ENCODE measurements at places on chromosomes 2 and 18.

- no peak for DNase-seq
- H3K27me3 ChIP-seq = no peaks in the 10 kb centered on the region
These were observed 232.1 kb downstream of the PRKCE start for GRCh38 chr2:45883603-45884000.

GRCh38 chr18:23378302-23378686, 74.8 kb upstream of the RIOK3 start:
- H3K4me3 ChIP-seq = no peak overlapping the region
- DNase-seq = no peak
- no peaks in the 10 kb centered on the region for H3K4me1 ChIP-seq
- no peak overlapping the region for H3K27ac ChIP-seq

- H3K4me3 ChIP-seq = no peak overlapping the region
- H3K36me3 ChIP-seq = no peaks in the 10 kb centered on the region
- H3K27me3 ChIP-seq = no peaks in the 10 kb centered on the region
These were observed 239.1 kb downstream of the CPS1 start for GRCh38 chr2:210795506-210795905.

- DNase-seq = no peak
- no peaks in the 10 kb centered on the region for H3K4me1 ChIP-seq
- H3K27me3 ChIP-seq = peaks cover 7% of the 10 kb centered on the region
These were observed 49.2 kb downstream of the CRIM1 start for GRCh38 chr2:36404754-36405153.

- H3K27ac ChIP-seq = peak overlapping the region; percentile 58
- H3K4me3 ChIP-seq = no peak overlapping the region
- DNase-seq = no peak
- H3K4me1 ChIP-seq = peaks cover 39% of the 10 kb centered on the region
These were observed 7.7 kb downstream of the SERPINB2 start for GRCh38 chr18:63895190-63895589.

- no peaks in the 10 kb centered on the region for H3K27me3 ChIP-seq
- H3K27ac ChIP-seq = no peak overlapping the region
These were observed 55.4 kb downstream of the CWC22 start for GRCh38 chr2:179951680-179952079.

- no peaks in the 10 kb centered on the region for H3K4me1 ChIP-seq
- H3K4me3 ChIP-seq = no peak overlapping the region
- no peak for DNase-seq
- no peak overlapping the region for H3K27ac ChIP-seq
These were observed 82.3 kb downstream of the ANTXR1 start for GRCh38 chr2:69095305-69095704.

DNA sequence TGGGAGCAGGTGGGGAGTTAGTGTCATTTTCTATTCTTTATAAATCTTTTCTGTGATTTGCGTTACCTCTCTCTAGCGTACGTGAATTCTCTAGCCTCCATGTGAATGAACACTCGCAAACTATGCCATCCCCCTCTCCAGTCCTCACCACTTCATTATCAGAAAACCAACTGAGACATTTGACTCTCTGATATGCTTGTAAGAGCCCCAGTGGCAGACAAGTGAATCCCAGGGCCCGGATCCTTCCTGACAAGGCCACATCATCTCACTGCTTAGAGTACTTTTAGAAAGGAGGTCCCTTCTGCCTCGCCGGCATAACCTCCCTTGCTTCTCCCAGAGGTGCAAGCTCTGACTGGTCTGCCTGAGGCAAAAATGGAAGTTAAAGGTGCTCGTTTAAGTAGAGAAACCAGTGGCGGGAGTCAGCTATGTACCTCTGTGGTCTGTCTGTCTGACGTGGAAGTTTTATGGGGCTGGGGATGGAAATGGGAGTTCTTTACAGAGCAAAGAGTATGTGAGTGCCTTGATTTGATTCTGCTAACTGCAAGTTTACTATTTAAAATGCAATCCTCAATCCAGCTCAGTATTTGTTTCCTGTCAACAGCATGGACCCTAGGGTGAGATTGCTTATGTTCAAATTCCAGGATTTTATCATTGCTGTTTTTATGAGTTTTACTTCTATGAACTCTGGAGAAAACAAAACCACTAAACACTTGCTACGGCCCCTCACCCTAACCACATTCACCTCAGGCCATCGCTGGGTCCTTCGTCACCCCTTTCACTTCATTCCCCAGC, 114.9 kb upstream of the MSTN start:
- H3K36me3 ChIP-seq = no peaks in the 10 kb centered on the region
- no peak for DNase-seq
- H3K27ac ChIP-seq = no peak overlapping the region
- no peaks in the 10 kb centered on the region for H3K4me1 ChIP-seq
- no peak overlapping the region for H3K4me3 ChIP-seq

DNA sequence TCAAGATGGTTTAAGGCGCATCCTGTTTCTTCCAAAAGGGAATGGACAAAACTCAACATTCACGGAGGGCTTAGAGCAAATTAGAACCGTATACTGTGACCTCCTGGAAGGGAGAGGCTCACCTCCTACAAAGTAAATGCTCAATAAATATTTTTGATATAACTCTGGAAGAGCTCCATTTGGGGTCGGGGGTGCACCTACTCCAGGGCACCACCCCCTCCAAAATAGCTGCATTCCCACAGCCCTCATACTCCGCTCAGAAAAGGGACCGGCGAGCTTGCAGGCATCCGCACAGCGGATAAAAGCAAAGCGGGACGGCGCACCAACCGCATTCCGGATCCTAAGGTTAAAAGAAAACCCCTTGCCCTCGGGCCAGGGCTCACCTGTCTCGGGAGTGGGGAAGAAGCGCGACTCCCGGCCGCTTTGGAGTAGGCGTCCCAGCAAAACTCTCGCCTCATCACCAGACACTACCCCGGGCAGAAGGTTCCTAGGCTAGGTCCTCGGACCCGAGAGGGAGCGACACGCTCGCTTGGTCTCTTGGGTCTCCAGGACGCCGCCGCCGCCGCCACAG, 378 bp downstream of the WDPCP start:
- H3K36me3 ChIP-seq = peaks cover 12% of the 10 kb centered on the region
- no peaks in the 10 kb centered on the region for H3K27me3 ChIP-seq
- peaks cover 47% of the 10 kb centered on the region for H3K4me1 ChIP-seq
- H3K4me3 ChIP-seq = peak overlapping the region; percentile 81
- DNase-seq = no peak

GRCh38 chr2:85994421-85994777, 105.6 kb upstream of the ST3GAL5 start:
- H3K4me3 ChIP-seq = no peak overlapping the region
- H3K4me1 ChIP-seq = peaks cover 8% of the 10 kb centered on the region
- H3K27me3 ChIP-seq = no peaks in the 10 kb centered on the region
- H3K36me3 ChIP-seq = no peaks in the 10 kb centered on the region

- no peak within 1 kb of the TSS for H3K27ac ChIP-seq
- no peaks in the 10 kb centered on the region for H3K27me3 ChIP-seq
- no peaks in the 10 kb centered on the region for H3K4me1 ChIP-seq
These were observed at the start of gene SRD5A2 for GRCh38 chr2:31580321-31581117. TSS of gene SRD5A2 (minus strand) at chr2:31580938. CDS start at chr2:31580900, 38 bp downstream.

DNA sequence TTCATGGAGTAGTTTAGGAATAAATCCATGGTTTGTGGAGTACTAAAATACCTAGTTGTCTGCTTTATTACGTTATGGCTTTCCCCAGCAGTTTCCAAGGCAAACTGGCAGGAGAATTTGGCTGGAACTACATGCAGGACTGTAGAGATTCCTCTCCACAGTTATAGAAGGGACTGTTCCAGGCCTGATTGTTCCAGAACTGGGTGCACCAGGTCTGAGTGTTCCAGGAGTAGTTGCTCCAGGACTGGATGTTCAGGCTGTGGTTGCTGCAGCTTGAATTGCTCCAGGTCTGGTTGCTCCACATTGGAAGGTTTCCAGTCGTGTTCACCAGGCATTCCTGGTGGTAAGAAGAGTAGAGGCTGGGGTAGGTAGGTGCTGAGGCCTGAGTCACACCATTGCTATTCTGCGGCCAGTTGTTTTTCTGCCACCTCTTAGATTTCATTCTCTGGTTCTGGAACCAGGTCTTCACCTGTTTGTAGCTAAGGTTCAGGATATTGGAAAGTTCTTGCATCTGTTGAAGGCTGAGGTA, 28.1 kb downstream of the SGPP2 start:
- no peaks in the 10 kb centered on the region for H3K4me1 ChIP-seq
- peaks cover 10% of the 10 kb centered on the region for H3K27me3 ChIP-seq
- H3K4me3 ChIP-seq = no peak overlapping the region
- no peak for DNase-seq
- H3K36me3 ChIP-seq = no peaks in the 10 kb centered on the region

DNA sequence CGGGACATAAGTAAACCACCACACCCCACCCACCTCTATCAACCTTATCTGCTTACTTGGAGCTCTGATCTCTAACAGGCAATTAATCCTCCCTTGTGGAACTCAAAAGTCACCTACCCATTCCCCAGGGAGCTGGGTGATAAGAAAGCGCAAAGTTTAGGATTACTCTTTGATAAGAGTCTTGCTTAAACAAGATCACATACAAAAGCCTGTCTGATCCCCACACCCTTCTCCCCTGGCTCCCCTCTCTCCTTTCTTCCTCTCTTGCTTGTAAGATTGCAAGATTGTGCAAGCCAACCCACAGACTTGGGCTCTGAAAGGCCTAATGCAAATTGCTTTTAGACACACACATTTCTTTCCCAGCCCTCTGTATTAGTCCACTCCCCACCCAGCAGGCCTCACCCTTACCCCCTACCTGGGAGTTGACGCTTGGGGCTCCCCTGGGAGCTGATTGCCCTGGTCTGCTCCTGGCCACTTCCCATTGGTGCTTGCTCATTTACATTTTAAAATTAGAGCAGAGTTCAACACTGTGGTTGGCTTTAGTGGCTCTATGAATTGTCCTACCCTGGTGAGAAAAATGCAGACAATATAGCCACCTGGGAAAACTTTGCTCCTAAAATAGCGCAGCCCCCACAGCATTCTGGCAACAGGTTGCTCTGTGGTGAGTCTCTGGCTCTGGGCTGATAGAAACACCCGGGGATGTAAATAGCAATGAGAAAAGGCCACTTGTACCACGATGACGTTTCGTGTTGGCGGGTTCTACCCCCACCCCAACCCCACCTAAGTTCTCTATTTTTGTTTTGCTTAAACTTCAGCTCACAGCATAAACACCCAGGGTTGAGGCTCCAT, 92.8 kb upstream of the MSH2 start:
- peaks cover 2% of the 10 kb centered on the region for H3K27me3 ChIP-seq
- no peaks in the 10 kb centered on the region for H3K4me1 ChIP-seq
- H3K36me3 ChIP-seq = no peaks in the 10 kb centered on the region
- H3K27ac ChIP-seq = no peak overlapping the region
- no peak overlapping the region for H3K4me3 ChIP-seq
- DNase-seq = no peak

- DNase-seq = no peak
- H3K27me3 ChIP-seq = no peaks in the 10 kb centered on the region
- H3K27ac ChIP-seq = no peak overlapping the region
- no peaks in the 10 kb centered on the region for H3K4me1 ChIP-seq
These were observed 304.9 kb downstream of the DSEL start for GRCh38 chr18:67211646-67212045.

DNA sequence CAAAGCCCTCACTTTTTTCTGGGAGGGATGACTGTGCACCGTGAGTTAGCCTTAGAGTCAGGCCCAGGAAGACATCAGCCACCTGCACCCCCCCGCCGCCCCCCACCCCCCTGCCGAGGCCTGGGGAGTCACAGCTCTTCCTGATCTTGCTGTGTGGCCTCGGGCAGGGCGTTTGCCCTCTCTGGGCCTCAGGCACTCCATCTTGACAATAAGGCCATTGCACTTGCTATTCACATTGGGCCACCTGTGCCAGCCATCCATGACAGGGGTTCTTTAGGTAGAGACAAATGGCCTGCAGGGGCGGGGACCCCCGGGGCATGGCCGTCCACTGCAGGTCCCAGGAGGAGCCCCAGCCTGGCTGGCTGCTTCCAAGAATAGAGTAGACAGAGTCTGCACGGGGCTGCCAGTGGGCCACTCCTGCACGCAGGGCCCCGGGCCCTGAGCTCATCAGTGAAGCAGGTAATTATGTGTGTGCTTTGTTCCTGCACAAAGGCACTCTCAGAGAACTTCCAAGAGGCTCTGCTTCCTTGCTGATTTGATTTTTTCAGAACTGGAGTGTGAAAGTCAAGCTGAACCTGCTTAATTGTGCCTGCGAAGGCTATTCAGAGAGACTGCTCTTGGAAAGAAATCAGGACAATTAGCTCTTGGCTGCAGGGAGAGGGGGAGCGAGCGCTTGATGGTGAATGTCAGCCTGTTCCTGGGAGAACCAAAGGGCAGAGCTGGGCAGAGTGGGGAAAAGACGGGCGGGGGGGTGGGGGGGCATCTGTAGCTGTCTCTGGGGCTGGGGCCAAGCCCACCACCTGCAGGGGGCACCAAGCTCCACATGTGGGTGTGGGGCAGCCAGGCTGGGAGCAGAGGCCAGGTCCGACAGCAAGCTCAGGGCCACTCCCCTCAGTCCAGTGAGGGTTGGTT, 40.3 kb downstream of the RRM2 start:
- DNase-seq = no peak
- H3K36me3 ChIP-seq = peaks cover 98% of the 10 kb centered on the region
- H3K4me1 ChIP-seq = no peaks in the 10 kb centered on the region

DNA sequence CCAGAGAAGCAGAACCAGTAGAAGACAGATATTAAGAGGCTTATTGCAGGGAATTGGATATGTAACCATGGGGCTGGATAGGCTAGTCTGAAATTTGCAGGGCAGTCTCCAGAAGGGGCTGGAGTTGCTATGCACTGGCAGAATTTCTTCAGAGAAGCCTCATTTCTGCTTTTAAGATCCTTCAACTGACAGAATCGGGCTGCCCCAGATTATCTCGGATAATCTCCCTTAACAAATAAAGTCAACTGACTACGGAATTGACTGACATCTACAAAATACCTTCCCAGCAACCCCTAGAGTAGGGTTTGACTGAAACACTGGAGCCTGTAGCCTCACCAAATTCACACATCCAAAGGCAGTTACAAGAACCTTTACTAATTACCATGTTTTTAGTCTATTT, 136.4 kb downstream of the SOCS6 start:
- H3K27ac ChIP-seq = no peak overlapping the region
- no peak for DNase-seq
- H3K27me3 ChIP-seq = no peaks in the 10 kb centered on the region
- no peaks in the 10 kb centered on the region for H3K36me3 ChIP-seq

- H3K4me3 ChIP-seq = no peak overlapping the region
- no peak for DNase-seq
- no peak overlapping the region for H3K27ac ChIP-seq
These were observed 102.2 kb downstream of the TEX51 start for GRCh38 chr2:127000937-127001336.

GRCh38 chr2:220181165-220181564, 553.7 kb downstream of the SLC4A3 start:
- no peak for DNase-seq
- H3K4me1 ChIP-seq = no peaks in the 10 kb centered on the region
- no peaks in the 10 kb centered on the region for H3K36me3 ChIP-seq
- no peaks in the 10 kb centered on the region for H3K27me3 ChIP-seq

- no peak overlapping the region for H3K27ac ChIP-seq
- no peaks in the 10 kb centered on the region for H3K27me3 ChIP-seq
- no peak overlapping the region for H3K4me3 ChIP-seq
- H3K4me1 ChIP-seq = no peaks in the 10 kb centered on the region
These were observed 10.2 kb upstream of the HTR2B start for GRCh38 chr2:231134910-231135655.

DNA sequence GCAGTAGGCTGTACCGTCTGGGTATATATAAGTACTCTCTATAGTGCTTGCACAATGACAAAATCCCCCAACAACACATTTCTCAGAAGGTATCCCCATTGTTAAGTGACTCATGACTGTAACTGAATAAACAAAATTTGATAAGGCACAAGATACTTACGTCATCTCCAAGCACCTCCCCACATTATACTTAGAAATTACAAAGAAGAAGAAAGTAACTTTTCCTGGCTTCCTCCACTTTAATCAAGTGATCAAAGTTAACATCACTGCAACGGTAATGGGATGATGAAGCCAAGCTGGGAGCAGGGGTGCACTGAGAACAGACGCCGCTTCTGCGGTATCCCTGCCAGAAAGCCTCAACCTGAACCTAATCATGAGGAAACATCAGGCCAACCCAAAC, 9.7 kb downstream of the TNS1 start:
- no peak overlapping the region for H3K27ac ChIP-seq
- H3K4me1 ChIP-seq = no peaks in the 10 kb centered on the region
- no peak for DNase-seq
- no peaks in the 10 kb centered on the region for H3K27me3 ChIP-seq
- H3K36me3 ChIP-seq = no peaks in the 10 kb centered on the region

Data from DND-41 (cell line).